Activated naive CD4-positive, alpha-beta T cell treated with Interleukin-2 at 50 U/mL for 16 hours (primary cell): ENCODE measurements at places on chromosomes 11 and 22.

DNA sequence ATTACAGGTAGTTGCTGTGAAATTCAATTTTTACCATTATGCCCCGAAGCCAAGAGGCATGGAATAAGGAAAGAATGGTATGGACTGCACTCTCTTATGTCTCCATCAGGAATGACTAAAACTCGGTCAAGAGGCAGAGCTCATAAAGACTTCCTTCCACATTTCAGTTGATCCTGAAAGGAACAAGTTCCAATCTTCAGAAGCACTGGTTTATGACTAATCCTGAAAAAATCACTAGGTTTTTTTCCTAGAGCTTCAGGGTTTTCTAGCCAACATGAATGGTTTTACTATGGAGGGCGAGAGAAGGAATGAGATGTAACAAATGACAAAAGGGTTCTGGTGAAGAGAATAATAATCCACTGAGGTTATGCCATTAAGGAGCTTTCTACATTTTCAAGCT is 832.2 kb downstream of the NTM start:
- DNase-seq, result no peak

DNA sequence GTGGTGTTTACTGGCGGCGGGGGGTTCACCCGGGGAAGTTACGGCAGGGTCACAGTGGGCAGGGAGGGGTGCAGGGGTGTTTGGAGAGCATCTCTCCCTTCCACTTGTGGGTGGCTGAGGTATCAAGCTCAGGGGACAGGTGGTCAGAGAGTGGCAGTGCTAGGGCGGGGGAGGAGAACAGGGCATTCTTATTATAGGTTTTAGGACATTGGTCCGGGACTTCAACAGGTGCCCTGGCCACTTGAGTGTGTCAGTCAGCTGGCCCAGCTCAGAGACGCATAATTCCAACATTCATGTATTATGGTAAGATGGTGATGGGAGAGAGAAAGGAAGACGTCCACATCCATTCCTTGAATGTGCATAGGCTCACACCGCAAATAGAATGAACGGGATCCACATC is 101.7 kb downstream of the TEAD1 start:
- DNase-seq, result no peak

GRCh38 chr22:46546466-46547178 is 9.2 kb upstream of the CELSR1 start:
- no peak for DNase-seq

DNA sequence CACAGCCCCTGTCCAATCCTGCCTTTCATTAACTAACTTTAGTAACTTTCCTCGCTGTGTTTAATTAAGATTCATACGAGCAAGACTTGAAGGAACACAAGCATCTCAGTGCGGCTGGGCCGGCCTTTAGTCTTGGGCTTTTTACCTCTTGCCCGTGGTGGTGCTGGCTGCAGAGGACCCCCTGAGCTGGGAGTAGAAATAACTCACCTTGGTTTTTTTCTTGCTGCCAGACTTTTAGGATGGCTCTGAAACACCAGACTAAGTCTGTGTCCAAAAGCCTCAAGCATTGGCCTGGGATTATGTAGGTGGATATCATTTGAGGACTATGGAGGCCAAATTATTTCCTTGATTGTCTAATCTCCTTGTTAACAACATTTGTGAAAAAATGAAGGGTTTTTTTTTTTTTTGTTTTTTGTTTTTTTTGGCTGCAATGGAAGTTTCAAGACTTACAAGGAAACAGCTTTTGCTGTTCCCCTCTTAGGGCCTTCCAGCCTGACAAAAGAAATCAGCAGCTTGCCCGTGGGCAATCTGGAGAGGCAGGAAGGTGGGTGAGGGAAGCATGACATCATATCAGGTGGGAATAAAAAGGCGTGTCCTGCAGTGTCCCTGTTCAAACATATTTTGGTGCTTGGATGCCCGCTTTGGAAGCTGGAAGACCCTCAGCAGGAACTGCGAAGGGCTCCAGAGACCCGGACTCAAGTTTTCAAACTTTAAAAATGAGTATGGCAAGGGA is 44.0 kb downstream of the SMIM38 start:
- no peak for DNase-seq

DNA sequence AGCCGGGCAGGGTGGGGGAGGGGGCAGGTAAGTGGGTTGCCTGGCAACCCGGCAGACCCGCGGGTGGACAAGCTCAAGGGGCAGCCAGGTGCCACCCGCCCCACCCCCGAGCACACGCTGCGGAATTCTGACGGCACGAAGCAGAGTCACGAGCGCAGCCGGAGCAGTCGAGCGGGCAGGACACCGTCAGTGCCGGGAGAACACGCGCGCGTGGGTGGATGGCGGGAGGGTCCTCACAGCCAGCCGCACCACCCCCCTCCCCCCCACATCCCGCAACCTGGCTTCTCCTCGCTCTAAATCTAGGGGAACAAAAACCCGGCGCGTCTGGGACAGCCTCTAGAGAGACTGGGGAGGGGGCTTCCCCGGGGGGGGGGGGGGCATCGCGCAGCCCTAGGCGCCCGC is 133.1 kb upstream of the HSD17B12 start:
- no peak for DNase-seq

DNA sequence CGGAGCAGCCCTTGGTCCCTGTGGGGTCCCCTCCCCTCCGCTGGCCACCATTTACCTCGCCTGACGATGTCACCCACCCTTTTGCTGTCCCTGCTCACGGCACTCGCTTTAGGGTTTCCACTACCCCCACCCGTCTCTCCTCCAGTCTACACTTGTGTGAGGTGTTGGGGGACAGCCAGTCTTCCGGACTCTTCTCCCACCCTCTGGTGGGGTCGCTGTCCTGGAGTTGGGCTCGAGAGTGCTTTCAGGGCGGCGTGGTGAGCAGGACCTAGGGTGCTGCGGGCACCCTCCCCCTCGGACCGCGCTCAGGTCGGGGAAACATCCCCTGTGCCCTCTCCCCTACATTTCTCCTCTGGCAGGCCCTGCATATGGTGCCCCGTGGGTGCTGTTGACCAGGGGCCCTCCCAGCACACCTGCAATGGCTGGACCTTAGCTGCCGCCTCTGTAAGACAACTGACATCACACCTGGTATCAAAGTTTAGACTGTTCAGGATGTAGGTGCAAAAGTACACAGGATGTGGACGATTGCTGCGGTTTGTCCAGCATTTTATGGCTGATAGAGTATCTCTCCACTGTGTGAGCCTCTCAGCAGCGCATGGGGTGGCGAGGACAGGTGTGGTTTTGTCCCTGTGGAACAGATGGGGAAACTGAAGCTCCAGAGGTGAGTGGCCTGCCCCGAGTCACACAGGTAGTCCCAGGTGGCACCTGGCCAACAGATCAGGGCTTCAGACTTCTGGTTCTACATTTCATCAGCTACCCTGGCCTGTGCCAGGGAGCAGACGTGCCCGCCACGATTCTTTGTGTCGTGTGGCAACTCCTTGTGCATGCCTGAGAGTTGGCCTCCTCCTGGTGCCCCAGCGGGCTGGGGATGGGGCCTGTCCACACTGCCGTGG is 1.2 kb downstream of the GRK2 start:
- peak; percentile 33 for DNase-seq

GRCh38 chr22:37425800-37426705 is 1.2 kb downstream of the ELFN2 start:
- no peak for DNase-seq

DNA sequence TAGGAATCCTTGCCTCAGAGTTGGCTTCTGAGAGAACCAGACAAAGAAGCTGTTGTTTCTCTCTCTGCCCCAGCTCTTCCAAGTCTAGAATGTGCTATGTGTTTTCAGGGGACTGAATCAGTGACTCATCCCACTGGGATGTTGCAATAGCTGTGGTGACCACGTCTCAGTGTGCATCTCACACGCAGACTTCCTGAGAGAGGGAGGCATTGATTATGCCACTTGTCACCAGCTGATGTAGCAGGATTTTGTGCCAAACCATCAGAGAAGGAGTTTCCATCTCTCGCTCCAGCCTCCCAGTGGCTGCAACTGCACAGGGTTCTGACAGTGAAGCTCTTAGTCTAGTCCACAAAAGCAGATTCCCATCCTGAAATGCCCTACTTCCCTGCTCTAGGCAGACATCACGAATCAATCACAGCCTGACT is 455.8 kb downstream of the MIAT start:
- DNase-seq, result no peak

- no peak for DNase-seq
These were observed 105.1 kb downstream of the FBXO7 start for GRCh38 chr22:32579529-32580220.

DNA sequence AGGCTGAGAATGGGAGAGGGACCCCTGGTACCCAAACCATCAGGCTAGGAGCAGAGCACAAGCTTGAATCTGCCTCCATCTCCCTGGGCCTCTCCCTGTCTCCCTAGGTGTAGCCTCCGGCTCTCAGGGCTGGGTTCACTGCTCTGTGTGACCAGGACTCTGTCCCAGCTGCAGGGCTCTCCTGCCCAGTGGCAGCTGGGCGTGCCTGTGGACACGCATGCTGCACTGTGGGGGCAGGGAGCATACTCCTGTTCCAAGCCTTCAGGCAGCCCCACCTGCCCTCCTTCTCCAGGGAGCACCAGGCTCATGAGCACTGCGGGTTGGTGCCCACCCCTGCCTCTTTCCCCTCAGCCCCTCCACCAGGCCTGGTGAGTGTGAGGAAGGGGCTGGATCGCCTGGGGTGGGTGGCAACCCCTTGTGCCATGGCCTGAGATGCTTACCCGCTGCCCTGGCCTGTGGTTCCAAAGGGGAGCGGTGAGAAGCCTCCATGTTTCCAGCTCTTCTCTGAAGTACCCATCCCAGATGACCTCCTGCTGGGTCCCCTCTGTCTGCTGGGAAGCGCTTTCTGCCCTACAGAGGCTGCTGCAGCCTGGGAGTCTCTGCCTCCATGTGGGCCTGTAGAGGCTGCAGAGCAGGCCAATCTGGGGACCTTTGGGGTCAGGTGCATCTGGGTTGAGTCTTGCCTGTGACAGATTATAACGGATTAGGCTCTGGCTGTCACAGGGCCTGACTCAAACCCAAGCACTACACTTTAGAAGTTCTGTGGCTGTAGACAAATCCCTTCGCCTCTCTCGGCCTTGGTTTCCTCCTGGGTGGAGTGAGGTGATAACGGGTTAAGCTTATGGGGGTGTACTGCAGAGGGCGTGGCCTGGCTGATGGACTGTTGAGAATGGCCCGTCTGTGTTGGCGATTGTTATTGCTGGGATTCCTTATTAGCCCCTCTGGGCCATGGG is 43.7 kb downstream of the WNT11 start:
- no peak for DNase-seq

DNA sequence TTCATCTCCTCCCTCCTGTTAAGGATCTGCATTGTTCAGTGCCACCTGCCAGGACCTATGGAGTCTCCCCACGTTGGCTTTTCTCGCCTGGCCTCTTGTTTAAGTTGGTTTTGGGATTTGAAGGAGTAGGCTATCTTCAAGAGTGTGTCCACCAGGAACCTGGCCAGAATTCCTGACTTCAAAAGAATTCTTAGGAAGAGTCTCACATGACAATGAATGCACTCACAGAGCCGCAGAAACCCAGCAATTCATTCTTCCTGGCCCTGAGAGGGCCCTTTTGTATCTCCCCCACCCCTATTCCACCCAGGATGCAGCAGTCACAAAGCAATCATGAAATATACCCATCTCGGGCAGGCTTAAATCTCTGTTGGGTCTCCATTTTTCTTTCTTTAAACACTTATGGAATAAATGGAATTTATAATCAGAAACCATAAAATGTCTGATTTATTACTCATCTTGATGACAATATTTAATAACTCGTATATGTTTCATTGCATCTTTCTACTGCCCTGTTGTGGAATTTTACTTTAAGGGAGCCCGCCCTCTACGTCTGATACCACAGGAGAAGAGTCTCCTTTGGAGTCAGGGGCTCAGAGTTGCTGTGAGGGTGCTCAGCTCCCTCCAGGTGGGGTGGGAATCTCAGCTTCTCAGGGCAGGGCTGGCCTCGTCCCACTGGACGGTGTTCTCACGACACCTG is 507.0 kb downstream of the NTM start:
- no peak for DNase-seq

DNA sequence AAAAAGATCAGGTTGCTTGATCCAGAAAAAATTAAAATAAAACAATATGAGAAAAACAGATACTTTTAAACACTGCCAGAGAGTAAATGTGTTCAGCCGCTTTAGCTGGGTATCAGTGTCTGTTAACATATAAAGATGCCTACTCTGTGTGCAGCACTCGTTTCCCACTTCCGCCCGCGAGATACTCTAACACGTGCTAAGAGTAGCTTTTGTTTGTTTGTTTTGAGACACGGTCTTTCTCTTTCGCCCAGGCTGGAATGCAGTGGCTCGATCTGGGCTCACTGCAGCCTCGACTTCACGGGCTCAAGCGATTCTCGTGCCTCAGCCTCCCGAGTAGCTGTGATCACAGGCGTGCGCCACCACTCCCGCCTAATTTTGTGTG is 531 bp upstream of the MEN1 start:
- no peak for DNase-seq

GRCh38 chr11:114605370-114605769 is 9.8 kb upstream of the NXPE4 start:
- DNase-seq, result no peak

GRCh38 chr11:78177216-78177615 is 11.2 kb downstream of the KCTD21 start:
- DNase-seq, result no peak

- no peak for DNase-seq
These were observed 45.4 kb downstream of the GRAMD1B start for GRCh38 chr11:123475469-123475868.

GRCh38 chr11:35227576-35228327 is 88.8 kb downstream of the CD44 start:
- DNase-seq, result no peak

GRCh38 chr11:67373648-67374570 is 511 bp upstream of the CLCF1 start:
- DNase-seq, result peak; percentile 75

DNA sequence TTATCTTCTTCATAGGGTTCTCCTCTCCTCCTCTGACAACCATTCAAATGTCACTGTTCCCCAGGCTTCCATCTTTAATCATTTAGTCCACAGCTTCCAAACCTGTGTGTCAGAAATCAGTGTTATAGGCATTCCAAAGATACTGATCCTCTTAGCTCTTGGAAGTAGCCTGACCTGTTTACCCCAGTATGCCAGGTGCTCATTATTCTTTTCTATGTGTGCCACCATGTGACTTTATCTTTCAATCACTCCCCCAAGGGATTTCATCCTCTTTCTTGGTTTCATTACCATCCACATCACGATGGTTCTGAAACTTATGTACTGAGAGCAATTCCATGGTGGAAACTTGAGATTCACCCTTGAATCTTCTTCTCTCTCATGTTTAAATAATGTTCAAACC is 7.6 kb downstream of the POU2AF2 start:
- no peak for DNase-seq

GRCh38 chr22:18121954-18122554 is 11.4 kb downstream of the TUBA8 start:
- no peak for DNase-seq

DNA sequence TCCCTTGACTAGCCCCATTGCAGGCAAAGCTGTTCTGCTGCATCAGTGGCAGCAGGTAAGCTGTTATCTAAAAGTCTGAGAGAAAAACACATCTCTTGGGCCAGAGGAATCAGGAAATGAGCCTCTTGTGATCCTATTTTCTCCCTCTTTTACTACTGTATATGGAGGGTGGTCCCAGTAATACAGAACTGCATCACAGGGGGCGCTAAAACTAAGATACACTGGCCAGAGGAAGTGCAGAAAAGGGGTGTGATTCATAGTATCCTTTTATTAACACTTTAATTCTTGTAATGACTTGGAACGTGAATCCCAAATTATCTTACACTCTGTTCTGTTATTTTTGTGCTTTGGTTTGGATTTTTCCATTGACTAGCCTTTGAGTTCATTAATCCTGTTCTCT is 8.8 kb upstream of the MED17 start:
- no peak for DNase-seq

- no peak for DNase-seq
These were observed 2193.4 kb upstream of the RAG2 start for GRCh38 chr11:38791346-38791961.
